GM12864 (cell line): ENCODE measurements at places on chromosomes 2 and 18.

DNA sequence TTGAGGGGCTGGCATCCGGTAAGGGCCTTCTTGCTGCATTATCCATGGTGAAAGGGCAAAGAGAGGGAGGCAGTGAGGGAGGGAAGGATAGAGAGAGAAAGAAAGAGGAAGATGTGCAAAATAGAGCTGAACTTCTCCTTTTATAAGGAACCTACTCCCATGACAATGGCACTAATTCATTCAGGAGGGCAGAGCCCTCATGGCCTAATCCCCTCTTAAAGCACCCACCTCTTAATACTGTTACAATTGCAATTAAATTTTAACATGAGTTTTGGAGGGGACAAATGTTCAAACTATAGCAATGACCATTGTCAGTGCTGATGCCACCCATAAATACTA lies 60.2 kb downstream of the CXCR4 start:
- no peak for DNase-seq

- no peak for DNase-seq
Measured at GRCh38 chr2:27133195-27133875, 1.1 kb downstream of the PREB start.

GRCh38 chr2:157173740-157174184 lies 83.7 kb upstream of the GALNT5 start:
- DNase-seq, result no peak

GRCh38 chr2:1591978-1592907 lies 152.1 kb downstream of the PXDN start:
- DNase-seq, result no peak

- DNase-seq, result no peak
Measured at GRCh38 chr18:67599277-67599676, 82.8 kb upstream of the DSEL start.

DNA sequence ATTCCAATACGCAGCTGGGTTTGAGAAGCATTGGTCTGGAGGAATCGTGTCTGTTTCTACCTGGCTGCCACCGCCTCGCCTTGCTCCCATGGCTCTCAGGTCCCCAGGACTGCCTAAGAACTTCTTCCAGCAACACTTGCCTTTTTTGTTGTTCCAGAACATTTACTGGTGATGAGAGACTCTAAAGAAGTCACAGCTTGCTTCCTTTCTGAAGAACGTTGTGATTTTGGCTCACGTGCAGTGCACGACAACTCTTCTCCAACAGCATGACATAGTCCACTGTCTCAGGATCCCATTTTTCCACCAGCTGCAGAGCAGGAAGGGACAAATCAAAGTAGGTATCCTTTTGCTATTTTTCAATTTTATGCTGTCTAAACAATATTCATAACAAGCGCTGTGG lies 940.9 kb downstream of the SLC4A3 start:
- DNase-seq, result no peak

- DNase-seq, result no peak
Measured at GRCh38 chr2:218369330-218369729, 12.7 kb downstream of the CATIP start.

DNA sequence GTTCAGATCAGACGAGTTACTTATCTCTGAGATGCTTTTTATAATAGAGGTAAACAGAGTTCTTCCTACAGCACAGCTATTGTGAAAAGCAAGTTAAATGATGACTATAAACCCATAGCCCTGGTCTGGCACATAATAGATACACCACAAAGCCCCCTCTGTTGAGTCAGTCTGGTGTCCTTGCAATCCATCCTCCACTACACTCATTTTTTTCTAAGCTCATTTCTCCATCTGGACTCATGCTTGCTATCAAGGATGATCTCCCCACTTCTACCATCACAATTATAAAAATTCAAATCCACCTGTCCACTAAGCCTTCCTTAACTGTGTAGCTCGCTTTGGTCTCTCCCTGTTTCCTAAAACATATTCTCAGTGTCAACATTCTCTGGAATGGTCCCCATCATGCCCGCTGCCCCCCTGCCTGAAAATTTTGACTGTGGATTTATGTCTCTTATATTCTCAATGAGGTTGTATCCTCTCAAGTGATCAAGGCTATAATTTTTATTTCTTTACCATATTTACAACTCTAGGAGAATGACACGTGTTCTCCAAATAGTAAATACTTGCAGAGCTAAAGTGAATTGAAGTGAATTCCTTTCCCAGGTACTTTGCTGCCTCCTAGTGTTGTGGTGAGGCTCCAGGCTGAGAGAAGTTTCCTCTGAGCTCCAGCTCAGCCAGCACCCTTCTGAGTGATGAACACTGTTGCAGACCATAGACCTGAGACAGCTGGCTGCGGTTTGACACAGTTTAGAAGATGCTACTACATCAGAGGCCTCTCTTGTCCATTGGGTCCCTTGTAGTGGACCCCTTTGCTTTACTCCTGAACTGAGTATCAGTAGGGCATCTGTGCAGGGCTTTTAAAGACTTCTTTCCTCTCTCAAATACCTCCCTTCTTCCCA lies 108.7 kb downstream of the DPP10 start:
- peak; percentile 3 for DNase-seq

DNA sequence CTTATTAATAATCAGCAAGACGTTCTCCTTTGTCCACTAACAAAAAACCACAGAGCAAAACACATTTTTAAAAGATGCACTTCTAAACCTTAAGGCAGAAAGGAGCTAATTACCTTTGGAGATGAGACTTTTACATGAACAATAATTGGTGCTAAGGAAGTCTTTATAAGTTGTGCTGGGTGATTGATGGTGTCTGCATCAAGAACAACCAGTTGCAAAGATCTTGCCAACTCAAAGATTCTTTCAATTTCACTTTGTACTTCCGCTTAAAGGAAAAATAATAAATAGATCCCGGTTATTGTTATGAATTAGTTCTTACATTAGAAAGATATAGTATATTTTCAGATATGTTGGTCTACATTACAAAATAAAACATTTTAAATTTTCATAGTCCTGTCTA lies 26.9 kb upstream of the ARL5A start:
- no peak for DNase-seq

DNA sequence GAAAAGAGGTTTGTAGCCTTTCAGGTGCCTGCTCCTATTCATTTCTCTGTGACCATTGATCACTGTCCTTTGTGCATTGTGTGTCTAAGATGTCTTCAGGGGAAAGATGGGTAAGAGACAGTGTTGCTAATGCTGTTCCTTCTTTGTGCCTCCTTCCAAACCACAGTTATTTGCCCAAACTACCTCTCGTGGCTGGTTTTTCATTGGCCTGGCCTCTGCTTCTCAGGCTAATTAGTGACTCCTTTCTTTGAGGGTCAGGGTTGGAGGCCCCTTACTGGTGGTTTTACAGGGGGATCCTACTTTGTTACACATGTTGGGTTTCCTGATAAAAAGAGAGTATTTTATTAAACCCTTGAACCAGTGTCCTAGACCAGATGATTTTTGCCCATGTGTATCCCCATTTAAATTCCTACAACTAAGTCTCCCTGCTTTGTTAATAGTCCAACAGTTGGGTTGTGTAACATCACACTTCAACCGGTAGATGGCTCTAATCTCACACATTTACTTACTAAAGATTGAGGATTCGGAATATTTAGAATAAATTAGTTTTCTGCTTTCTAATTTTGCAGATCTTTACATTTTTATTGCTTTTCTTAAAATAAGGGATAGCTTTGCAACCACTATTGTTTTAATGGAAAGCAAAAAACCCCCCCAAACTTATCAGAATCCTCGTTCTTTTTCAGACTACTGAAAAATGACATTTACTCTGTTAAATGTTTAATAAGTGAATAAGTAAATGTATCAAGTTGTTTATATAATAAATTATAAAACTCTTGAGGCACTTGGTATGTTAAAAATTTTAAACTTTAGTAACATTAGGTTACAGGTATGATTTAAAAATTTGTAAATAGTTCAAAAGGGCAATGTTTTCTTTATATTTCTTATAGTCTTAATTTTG lies 2.4 kb downstream of the MARS2 start:
- DNase-seq, result no peak

- DNase-seq, result no peak
Measured at GRCh38 chr2:128290356-128290755, 28.3 kb downstream of the HS6ST1 start.

DNA sequence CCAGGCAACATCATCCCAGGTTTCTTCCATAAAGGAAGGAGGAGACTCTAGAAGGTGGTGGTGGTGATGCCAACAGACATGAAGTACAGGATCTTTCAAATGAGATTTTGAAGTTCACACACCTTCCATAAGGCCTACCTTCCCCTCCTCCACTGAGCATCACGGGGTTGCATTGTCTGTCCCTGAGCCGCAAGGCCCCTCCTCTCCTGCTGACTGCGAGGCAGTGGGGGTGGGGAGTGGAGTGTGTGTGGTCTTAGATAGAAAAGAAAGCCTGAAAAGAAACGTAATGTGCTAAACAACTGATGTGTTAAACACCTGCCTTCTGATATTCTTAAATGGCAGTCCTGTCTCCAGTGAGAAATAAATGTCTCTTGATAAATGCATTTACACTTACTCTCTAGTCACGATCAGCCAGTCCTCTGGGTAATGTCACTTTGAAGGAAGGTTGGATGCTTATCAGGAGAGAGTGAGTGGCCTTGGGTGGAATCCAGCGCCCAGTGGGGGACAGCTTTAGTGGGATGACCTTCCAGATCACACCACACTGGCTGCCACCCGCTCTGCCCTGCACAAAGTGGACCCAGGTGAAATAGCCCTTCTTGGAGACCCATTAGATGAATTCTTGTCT lies 5.5 kb upstream of the SCYGR5 start:
- DNase-seq, result no peak

GRCh38 chr2:241372361-241372992 lies 16.4 kb downstream of the FARP2 start:
- DNase-seq, result no peak

DNA sequence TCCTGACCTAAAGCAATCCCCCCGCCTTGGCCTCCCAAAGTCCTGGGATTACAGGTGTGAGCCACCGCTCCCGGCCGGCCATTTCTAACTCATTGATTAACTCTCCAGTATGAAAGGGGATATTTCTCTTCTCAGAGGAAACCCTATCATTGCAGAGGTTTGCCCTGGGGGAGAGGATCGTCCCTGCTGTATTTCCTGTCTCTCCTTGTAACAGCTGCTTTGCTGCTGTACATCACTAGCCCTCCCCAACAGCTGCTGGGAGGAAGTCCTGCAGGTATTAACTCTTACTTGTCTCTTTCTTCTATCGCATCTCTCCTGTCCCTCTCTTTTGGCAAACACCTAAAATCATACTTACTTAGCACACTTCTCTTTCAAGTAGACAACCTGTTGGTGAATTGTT lies 219.0 kb upstream of the DSEL start:
- DNase-seq, result no peak

- DNase-seq, result no peak
Measured at GRCh38 chr2:192487636-192488035, 292.9 kb upstream of the TMEFF2 start.

DNA sequence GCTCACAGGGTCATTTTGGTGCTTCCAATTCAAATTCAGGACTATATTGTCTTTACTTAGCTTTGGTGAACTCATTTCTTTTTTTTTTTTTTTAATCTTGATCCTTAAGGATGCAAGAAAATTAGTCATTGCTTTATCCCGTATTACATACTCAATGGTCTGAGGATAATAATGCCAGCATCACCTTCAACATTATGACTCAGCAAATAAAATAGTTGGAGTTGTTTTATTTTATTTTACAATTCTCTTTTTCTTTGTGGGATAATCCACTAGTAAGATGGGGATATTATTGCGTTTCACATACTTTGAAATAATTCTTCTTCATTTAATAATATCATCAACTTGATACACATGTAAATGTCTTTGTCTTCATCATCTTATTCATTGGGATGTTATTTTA lies 954.9 kb upstream of the GYPC start:
- DNase-seq, result no peak

- DNase-seq, result no peak
Measured at GRCh38 chr2:43593254-43593653, 2.6 kb downstream of the THADA start.

DNA sequence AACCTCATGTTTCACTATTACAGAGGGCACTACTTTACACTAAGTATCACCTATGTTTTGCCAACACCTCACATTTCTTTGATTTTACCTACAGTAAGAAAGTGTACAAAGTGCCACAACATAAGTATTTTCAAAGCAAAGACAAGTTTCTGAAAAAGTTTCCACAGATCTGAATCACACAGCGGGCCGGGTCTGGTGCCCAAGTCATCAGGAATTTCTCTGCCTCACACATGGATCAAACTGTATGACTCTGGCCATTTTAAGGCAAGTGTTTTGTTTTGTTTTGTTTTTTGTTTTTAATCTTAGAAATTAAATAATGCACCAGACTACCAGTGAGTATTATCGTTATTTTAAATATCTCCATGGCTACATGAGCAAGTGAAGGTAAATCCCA lies 73.4 kb downstream of the ZNF516 start:
- no peak for DNase-seq
